ENCODE measurements at places on chromosomes 2 and 18.

DNA sequence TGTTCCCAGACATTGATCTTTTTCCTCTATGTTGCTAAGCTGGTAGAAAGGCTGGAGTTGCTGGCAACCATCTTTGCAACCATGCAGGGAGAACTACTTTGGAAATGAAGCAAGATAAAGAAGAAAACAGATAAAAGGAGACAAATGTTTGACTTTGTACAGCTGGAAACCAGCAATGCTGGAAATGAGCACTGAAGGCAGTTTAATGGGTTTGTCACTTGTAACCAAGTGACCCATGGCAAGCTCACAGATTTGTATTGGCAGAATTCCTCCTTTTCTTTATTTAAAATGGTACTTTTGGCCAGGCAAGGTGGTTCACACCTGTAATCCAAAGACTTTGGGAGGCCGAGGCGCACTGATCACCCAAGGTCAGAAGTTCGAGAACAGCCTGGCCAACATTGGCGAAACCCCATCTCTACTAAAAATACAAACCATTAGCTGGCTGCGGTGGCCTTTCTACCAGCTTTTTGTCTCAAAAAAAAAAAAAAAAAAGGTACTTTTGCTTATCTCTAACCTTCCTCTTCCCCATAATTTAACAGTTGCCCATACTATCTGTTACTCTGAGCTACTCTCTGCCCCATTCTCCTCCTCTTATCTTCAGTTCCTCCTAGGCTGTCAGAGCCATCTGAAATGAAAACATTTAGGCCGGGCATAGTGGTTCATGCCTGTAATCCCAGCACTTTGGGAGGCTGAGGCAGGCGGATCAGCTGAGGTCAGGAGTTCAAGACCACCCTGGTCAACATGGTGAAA, 2.0 kb upstream of the BOLA3 start:
- no peak for DNase-seq

DNA sequence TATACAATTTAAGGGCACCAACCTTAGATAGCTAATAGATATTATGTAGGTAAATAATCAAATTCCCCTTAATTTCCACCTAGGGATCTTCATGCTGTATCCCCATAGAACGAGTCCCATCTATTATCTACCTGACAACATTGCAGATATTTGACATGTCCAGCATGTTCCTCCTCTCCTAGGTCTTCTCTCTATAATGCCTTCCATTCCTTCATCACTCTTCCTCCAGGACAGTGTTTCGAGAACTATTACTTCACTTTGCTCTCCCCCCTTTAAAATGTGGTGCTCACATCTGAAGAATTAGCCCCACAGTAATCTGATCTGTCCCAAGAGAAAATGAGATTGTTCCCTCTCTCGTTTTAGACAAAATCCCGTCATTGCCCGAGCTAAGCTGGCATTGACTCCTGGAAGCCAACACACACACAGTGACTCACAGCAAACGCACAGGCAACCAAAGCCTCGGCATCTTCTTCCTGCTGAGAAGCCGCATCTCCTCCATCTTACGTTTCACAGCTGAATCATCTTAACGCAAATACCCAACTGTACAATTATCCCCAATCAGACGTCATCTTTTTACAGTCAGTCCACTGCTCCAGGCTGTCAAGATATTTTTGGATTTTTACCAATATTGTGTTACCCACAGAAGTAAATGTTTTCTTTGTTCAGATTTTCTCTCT, 162.9 kb upstream of the AGAP1 start:
- DNase-seq, result no peak

DNA sequence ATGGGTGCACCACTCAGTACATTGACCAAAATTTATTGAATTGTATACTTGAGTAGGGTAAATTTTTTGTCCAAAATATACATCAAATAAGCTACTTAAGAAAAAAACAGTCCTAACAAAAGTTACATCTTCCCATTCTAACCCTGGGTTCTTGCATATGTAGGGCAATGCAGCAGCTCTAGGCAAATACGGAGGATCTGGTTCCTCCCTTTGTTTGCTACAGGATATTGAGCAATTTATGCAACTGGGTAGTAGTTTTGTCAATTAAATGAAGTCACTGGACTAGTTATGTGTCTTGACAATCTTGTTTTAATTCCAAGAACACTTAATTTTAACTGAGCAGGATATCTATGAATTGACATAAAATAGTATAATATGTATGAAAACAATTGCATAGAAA, 1507.2 kb upstream of the PIK3C3 start:
- DNase-seq, result no peak

GRCh38 chr18:48732767-48733424, 194.1 kb downstream of the CTIF start:
- DNase-seq, result no peak

Measured in stimulated activated naive CD8-positive, alpha-beta T cell treated with anti-CD3 and anti-CD28 coated beads, Interleukin-15, amount 100 ng/mL, for 72 hours (primary cell).